Activated CD4-positive, alpha-beta T cell treated with anti-CD3 and anti-CD28 coated beads, Interleukin-2, amount 10 ng/mL, durations not matched to agents 7 days and 5 days (primary cell): ENCODE measurements at places on chromosomes 4 and X.

GRCh38 chr4:85928775-85929591 is 430.9 kb downstream of the MAPK10 start:
- DNase-seq: no peak
- H3K4me1 ChIP-seq: peaks cover 10% of the 10 kb centered on the region
- H3K36me3 ChIP-seq: no peaks in the 10 kb centered on the region
- H3K4me3 ChIP-seq: no peak overlapping the region

DNA sequence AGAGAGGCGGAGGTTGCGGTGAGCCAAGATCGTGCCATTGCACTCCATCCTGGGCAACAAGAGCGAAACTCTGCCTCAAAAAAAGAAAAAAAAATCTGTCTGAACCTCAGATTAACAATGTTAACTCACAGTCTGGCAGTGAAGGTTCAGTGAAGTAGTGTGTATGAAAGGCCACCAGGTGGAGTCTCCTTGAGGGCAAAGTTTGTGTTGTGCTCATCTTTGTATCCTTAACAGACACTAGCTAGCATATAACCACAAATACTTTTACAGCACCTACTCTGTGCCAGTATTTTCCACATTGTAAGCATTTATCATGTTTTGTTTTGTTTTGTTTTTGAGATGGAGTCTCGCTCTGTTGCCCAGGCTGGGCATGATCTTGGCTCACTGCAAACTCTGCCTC is 46.0 kb upstream of the MGST2 start:
- peak; percentile 31 for DNase-seq
- H3K4me1 ChIP-seq: no peaks in the 10 kb centered on the region
- no peak overlapping the region for H3K4me3 ChIP-seq
- peaks cover 6% of the 10 kb centered on the region for H3K27me3 ChIP-seq
- H3K36me3 ChIP-seq: no peaks in the 10 kb centered on the region

GRCh38 chr4:8726344-8726851 is 133.8 kb downstream of the CPZ start:
- no peaks in the 10 kb centered on the region for H3K27me3 ChIP-seq
- peak; percentile 3 for DNase-seq
- peaks cover 1% of the 10 kb centered on the region for H3K4me1 ChIP-seq
- H3K27ac ChIP-seq: no peak overlapping the region
- H3K36me3 ChIP-seq: no peaks in the 10 kb centered on the region

DNA sequence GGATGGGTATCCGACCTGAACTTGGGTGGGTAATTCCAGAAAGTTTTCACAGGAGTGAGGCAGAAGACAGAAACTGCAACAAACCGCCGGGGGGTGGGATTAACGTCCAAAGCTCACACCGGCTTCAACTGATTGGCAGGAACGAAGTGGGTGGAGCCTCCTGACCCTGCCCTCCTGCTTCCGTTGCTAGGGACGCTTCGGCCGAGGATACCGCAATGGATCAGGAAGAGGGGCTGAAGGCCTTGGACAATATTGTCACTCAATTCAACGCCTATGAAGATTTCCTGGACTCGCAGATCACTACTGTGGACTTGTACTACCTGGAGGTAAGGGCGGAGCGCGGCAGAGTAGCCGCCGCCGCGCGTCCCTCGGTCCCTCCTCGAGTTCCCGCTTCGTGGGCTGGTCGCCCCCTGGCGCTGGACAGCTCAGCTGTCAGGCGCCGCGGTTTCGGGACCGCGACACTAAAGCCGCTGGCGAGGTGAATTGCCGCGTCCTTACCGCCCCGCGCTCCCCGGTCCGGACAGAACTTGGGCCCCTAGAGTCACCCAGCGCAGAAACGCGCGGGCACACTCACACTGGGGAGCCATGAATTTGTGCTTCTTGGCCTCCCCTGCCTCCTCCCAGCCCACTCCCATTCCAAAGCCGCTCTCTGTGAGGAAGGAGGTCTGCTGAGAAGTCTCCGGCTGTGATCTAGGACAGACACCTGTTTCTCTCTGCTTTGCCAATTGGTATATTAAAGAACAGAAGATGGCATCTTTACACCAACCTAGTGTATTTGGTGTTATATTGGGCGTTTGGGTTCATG is at the start of gene CFAP299:
TSS of gene CFAP299 (plus strand) at position 177 of the 805 bp plus-strand sequence.
- H3K27me3 ChIP-seq: peaks cover 19% of the 10 kb centered on the region
- DNase-seq: peak; percentile 70
- H3K36me3 ChIP-seq: no peaks in the 10 kb centered on the region

DNA sequence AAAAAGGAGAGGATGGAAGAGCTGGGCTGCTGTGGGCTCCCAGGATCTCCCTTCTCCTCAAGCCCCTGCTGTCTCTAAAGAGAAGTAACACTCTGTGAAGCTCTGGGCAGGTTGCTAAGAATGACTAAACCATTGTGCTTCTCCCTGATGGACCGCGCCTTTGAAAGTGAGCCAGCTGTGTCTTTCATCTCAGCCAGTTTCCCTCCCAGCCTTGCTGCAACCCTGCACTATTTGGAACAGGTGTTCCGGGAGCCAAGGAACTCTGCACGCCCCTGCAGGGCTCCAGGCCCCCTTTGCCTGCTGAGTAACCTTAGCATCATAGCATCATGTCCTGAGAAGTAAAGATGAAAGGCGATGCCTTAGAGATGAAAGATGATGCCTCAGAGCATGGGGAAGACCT is 39.7 kb downstream of the SMIM20 start:
- H3K36me3 ChIP-seq: no peaks in the 10 kb centered on the region
- no peak overlapping the region for H3K4me3 ChIP-seq
- H3K4me1 ChIP-seq: peaks cover 11% of the 10 kb centered on the region
- H3K27me3 ChIP-seq: peaks cover 19% of the 10 kb centered on the region
- no peak for DNase-seq
- H3K27ac ChIP-seq: no peak overlapping the region

DNA sequence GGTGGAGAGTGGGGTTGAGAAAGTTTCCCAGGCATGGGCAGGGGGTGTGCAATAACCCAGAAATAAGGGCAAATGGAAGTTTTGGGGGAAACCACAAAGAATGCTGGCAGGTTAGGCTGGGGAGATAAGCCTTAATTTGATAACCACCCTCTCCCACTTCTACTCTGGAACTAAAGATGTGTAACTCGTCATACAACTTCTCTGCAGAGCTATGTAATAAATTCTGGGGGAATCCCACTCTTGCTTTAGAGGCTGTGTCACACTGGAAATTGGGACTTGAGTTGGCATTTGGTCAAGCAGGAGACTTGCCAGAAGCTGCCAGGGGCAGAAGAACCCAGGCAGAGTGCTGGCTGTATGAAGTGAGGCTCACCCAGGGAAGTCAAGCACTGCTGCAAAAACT is 170.9 kb upstream of the CPEB2 start:
- H3K27me3 ChIP-seq: peaks cover 3% of the 10 kb centered on the region
- DNase-seq: no peak
- no peaks in the 10 kb centered on the region for H3K4me1 ChIP-seq
- H3K36me3 ChIP-seq: no peaks in the 10 kb centered on the region
- H3K4me3 ChIP-seq: no peak overlapping the region

GRCh38 chr4:102623622-102624021 is 122.5 kb downstream of the NFKB1 start:
- no peaks in the 10 kb centered on the region for H3K27me3 ChIP-seq
- DNase-seq: no peak
- peaks cover 73% of the 10 kb centered on the region for H3K4me1 ChIP-seq
- H3K27ac ChIP-seq: no peak overlapping the region

GRCh38 chrX:11540532-11541377 is 125.0 kb downstream of the ARHGAP6 start:
- H3K4me3 ChIP-seq: no peak overlapping the region
- no peak for DNase-seq
- H3K27me3 ChIP-seq: peaks cover 2% of the 10 kb centered on the region
- no peaks in the 10 kb centered on the region for H3K36me3 ChIP-seq
- no peaks in the 10 kb centered on the region for H3K4me1 ChIP-seq

DNA sequence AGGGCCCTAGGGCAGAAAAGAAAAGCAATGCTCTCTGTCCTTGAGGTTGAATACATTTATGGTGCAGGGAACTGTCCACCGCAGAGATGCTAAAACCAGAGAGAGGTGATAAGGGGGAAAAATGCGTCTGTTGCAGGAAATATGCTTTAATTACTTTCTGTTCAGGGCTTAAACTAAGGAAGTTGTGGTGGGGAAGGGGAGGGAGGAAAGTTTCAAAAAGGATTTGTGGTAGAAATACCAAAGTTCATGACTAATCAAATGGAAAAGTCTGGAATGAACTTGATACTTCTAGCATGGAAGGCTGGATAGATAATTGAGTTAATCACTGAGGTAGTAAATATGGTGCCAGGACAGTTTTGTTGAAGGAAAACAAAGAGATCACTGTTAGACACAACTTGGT is 99.0 kb downstream of the ASB9 start:
- H3K36me3 ChIP-seq: peaks cover 6% of the 10 kb centered on the region
- no peak overlapping the region for H3K27ac ChIP-seq
- no peaks in the 10 kb centered on the region for H3K27me3 ChIP-seq

DNA sequence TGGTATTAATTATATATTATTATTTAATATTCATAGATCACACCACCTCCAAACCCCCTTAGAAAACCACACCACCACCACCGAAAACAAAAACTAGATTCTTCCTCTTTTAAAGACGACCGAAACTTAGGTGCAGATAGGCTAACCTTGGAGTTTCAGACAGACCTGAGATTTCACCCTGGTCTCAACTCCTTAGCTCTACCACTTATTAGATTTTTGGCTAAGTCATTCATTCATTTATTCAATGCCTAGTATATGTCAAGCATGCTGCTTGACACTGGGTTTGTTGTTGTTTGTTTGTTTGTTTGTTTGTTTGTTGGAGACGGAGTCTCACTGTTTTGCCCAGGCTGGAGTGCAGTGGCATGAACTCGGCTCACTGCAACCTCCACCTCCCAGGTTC is 9.5 kb upstream of the BMP2K start:
- no peak overlapping the region for H3K4me3 ChIP-seq
- no peak for DNase-seq
- peaks cover 29% of the 10 kb centered on the region for H3K4me1 ChIP-seq

GRCh38 chr4:4182835-4183568 is 43.7 kb downstream of the OTOP1 start:
- no peaks in the 10 kb centered on the region for H3K4me1 ChIP-seq
- H3K27me3 ChIP-seq: peaks cover 5% of the 10 kb centered on the region
- no peak overlapping the region for H3K4me3 ChIP-seq
- H3K36me3 ChIP-seq: no peaks in the 10 kb centered on the region
- DNase-seq: peak; percentile 42

GRCh38 chrX:144732588-144732987 is 514.7 kb upstream of the SPANXN1 start:
- H3K4me1 ChIP-seq: no peaks in the 10 kb centered on the region
- no peaks in the 10 kb centered on the region for H3K27me3 ChIP-seq
- H3K27ac ChIP-seq: no peak overlapping the region
- no peak for DNase-seq

DNA sequence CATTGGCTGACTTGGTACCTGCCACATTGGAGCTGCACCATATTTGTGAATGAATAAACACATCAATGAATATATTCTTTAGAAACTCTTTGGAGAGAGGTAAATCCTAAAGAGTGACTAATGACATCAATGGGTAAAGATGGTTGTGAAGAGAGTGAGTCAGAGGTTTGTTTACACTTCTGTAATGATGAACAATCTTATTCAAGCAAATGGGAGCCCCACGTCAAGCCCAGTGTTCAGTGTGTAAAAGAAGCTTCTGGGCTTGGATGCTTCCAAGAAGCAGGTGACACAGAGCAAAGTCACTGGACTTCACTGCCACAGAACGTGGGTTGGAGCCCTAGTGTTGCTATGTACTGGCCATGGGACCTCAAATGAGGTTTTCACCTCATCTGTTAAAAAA is 319.0 kb downstream of the STK32B start:
- no peak for DNase-seq
- no peaks in the 10 kb centered on the region for H3K36me3 ChIP-seq
- no peaks in the 10 kb centered on the region for H3K27me3 ChIP-seq

GRCh38 chr4:4259484-4260100 is 11.6 kb upstream of the TMEM128 start:
- peaks cover 2% of the 10 kb centered on the region for H3K4me1 ChIP-seq
- no peak overlapping the region for H3K27ac ChIP-seq
- no peak for DNase-seq
- no peaks in the 10 kb centered on the region for H3K36me3 ChIP-seq
- no peaks in the 10 kb centered on the region for H3K27me3 ChIP-seq
- no peak overlapping the region for H3K4me3 ChIP-seq

- no peaks in the 10 kb centered on the region for H3K27me3 ChIP-seq
- no peak overlapping the region for H3K27ac ChIP-seq
- no peaks in the 10 kb centered on the region for H3K4me1 ChIP-seq
- H3K4me3 ChIP-seq: no peak overlapping the region
- DNase-seq: no peak
Observed at GRCh38 chrX:2863646-2864045, 34.9 kb downstream of the GYG2 start.

GRCh38 chr4:103719105-103719829 is 518 bp downstream of the TACR3 start:
- no peaks in the 10 kb centered on the region for H3K36me3 ChIP-seq
- no peak overlapping the region for H3K27ac ChIP-seq
- DNase-seq: no peak

GRCh38 chr4:91958596-91958995 is 345.2 kb upstream of the GRID2 start:
- H3K27ac ChIP-seq: no peak overlapping the region
- H3K27me3 ChIP-seq: no peaks in the 10 kb centered on the region
- no peaks in the 10 kb centered on the region for H3K4me1 ChIP-seq
- no peaks in the 10 kb centered on the region for H3K36me3 ChIP-seq
- DNase-seq: no peak
- no peak overlapping the region for H3K4me3 ChIP-seq

GRCh38 chr4:5926598-5926997 is 33.7 kb upstream of the CRMP1 start:
- no peak overlapping the region for H3K4me3 ChIP-seq
- H3K36me3 ChIP-seq: no peaks in the 10 kb centered on the region
- H3K27ac ChIP-seq: no peak overlapping the region
- no peak for DNase-seq
- peaks cover 7% of the 10 kb centered on the region for H3K27me3 ChIP-seq

DNA sequence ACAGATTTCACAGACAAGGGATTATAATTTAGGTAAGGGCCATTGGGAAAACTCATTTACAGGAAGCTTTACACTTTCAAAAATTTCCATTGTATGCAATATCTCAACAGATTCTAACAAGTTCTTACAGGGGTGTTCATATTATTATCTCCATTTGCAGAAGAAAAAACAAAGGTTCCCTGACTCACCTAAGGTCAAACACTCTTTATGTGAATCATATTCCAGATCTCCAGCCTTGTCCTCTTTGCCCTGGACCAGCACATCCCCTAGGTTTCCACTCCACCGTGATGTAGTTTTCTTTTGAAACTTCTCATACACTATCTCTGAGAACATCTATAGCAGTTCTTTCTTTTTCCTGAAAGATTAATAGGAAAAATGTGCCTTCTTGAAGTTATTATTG is 96.4 kb upstream of the HS3ST1 start:
- H3K4me1 ChIP-seq: no peaks in the 10 kb centered on the region
- no peak overlapping the region for H3K4me3 ChIP-seq
- no peak overlapping the region for H3K27ac ChIP-seq
- H3K36me3 ChIP-seq: no peaks in the 10 kb centered on the region

GRCh38 chrX:150044556-150044955 is 106.3 kb upstream of the EOLA2 start:
- H3K27ac ChIP-seq: no peak overlapping the region
- no peaks in the 10 kb centered on the region for H3K4me1 ChIP-seq
- DNase-seq: no peak
- no peak overlapping the region for H3K4me3 ChIP-seq
- peaks cover 5% of the 10 kb centered on the region for H3K27me3 ChIP-seq
- no peaks in the 10 kb centered on the region for H3K36me3 ChIP-seq
